Mesothelial cell of epicardium (in vitro differentiated cells): ENCODE measurements at places on chromosomes 6 and 20. TPM values are rescaled to one million over a fixed set of nuclear protein-coding genes. Genes with fewer than 3 reads are reported as not detected.

The SAMD3 gene
- total RNA-seq: 0.38 to 0.49 TPM (median 0.47 TPM) in 3 replicates

The RPN2 gene
- total RNA-seq: 142 to 151 TPM (median 146 TPM) in 3 replicates

The TREM2 gene
- not detected in 3 replicates for total RNA-seq

The TDP2 gene
- 24.8 to 26.7 TPM (median 25.2 TPM) in 3 replicates for total RNA-seq

The ARMH2 gene
- not detected in 3 replicates for total RNA-seq

The BANF2 gene
- not detected in 3 replicates for total RNA-seq

The ZBP1 gene
- not detected in 3 replicates for total RNA-seq

The COL9A3 gene
- total RNA-seq: 573 to 576 TPM (median 576 TPM) in 3 replicates

The NR2E1 gene
- not detected in 3 replicates for total RNA-seq

The KCNK16 gene
- not detected in 3 replicates for total RNA-seq

The SGK2 gene
- 7.3 to 10.5 TPM (median 9.9 TPM) in 3 replicates for total RNA-seq

The WFDC2 gene
- 57.8 to 61.9 TPM (median 61.3 TPM) in 3 replicates for total RNA-seq

The GJA10 gene
- not detected in 3 replicates for total RNA-seq

The HDGFL1 gene
- total RNA-seq: 0.09 to 0.14 TPM (median 0.11 TPM) in 3 replicates

The C6orf141 gene
- total RNA-seq: 6.0 to 8.2 TPM (median 6.5 TPM) in 3 replicates

The CDSN gene
- not detected in 3 replicates for total RNA-seq

The ZNF831 gene
- total RNA-seq: 0.02 to 0.05 TPM (median 0.02 TPM) in 3 replicates

The CRYBG1 gene
- total RNA-seq: 0.59 to 0.74 TPM (median 0.64 TPM) in 3 replicates

The SLC17A3 gene
- not detected in 3 replicates for total RNA-seq

The FAM209B gene
- total RNA-seq: 0.36 to 0.60 TPM in 2 of 3 replicates, not detected in the other

The TBC1D20 gene
- 34.1 to 37.1 TPM (median 34.4 TPM) in 3 replicates for total RNA-seq

The ASCC3 gene
- 45.6 to 48.3 TPM (median 47.7 TPM) in 3 replicates for total RNA-seq

The PRICKLE4 gene
- 4.5 to 8.1 TPM (median 6.6 TPM) in 3 replicates for total RNA-seq

The TGM3 gene
- total RNA-seq: 0.11 to 0.24 TPM (median 0.13 TPM) in 3 replicates
